Central memory CD8-positive, alpha-beta T cell (primary cell): ENCODE measurements at places on chromosomes 7 and 10.

- no peak for DNase-seq
Measured at GRCh38 chr7:154451480-154452457, 399.6 kb downstream of the DPP6 start.

- no peak for DNase-seq
Measured at GRCh38 chr7:106517508-106517907, 143.4 kb downstream of the CCDC71L start.

GRCh38 chr7:135428011-135428410, 81.9 kb downstream of the CNOT4 start:
- no peak for DNase-seq

DNA sequence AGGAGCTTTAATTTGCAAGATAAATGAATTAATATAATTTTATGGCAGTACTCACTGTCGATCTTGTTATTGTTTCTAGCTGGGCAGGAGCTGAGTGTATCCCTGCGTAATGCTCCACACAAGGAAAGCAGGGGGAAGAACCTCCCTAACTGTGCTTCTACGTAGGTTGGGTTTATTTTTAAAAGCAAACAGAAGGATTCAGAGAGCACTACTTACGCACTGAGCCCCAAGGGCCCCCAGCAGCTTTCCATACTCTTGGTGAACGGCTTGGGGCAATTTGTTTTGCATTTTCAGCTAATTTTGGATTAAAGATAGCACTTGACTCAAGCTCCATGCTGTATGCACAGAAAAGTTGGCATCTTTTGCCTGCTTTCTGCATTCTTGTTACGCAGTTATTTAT, 9.6 kb downstream of the DUSP5 start:
- DNase-seq: no peak

GRCh38 chr10:109735776-109736175, 187.5 kb downstream of the XPNPEP1 start:
- DNase-seq: no peak

- peak; percentile 76 for DNase-seq
Measured at GRCh38 chr10:43348511-43349312, 22.7 kb upstream of the FXYD4 start.

DNA sequence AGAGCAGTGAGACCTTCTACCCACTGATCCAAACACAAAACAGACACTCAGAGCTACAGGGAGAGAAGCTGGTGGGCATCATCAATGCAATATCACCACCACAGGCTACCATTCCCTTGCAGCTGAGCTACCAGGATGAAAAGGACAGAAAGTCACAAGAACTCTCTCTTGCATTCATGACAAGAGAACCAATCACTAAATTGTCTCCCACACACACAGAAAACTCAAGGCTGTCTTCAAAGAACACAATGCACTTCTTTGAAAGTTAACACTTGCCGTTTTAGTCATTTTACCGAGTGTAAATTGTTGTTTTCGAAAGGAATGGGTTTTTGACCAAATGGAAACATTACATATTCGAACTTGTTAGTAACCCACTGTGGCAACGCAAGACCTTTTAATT, 626.6 kb downstream of the SORCS1 start:
- no peak for DNase-seq

GRCh38 chr7:38504684-38505083, 126.5 kb downstream of the AMPH start:
- DNase-seq: no peak
